ENCODE measurements at places on chromosomes 12 and 14.

DNA sequence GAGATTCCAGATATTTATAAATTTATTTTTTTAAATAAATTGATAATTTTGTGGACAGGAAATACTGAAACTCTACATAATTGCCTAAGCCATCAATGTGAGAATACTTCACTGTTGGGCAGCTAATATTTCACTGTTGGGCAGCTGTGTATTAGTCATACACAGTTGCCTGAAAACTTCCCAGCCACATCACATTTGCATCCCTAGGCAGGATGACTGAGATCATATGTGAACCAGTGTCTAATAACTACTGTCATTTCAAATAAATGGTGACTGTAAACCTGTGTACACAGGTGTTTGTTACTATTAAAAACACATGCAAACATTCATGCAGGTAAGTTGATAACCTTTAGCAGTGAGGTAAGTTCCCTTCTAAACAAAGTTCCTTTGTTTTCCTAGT is 43.9 kb downstream of the TMTC3 start:
- DNase-seq: no peak

GRCh38 chr14:68808696-68809480 is 16.0 kb upstream of the ZFP36L1 start:
- no peak for DNase-seq

DNA sequence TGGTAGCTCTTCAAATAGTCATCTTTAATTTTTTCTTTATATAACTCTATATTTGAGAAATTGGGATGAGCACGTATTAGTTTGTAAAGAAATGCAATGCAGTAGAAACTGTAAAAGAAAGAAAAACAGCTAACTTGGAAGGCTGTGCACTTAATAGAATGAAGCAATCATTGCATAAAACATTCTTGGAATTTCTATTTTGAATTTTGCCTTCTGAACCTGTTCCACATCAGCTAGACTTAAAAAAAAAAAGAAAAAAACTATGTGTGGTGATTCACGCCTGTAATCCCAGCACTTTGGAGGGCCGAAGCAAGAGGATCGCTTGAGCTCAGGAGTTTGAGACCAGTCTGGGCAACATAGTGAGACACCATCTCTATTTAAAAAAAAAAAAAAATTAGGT is 29.4 kb downstream of the SCN8A start:
- DNase-seq: no peak

GRCh38 chr12:51891843-51892242 is 3.9 kb downstream of the ANKRD33 start:
- DNase-seq: no peak

GRCh38 chr14:97644365-97644764 is 847.2 kb downstream of the VRK1 start:
- no peak for DNase-seq

DNA sequence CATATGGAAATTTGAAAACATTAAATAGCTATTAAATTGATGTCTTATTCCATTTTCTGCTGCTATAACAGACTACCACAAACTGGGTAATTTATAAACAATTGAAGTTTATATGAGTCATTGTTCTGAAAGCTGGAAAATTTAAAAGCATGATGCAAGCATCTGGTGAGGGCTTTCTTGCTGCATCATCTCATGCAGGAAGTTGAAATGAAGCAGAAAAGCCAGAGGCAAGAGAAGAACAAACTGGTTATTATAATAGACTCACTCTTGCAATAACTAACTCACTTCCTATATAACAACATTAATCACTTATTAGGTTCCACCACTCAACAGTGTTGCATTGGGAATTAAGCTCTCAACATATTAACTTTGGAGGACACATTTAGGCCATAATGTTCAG is 1277.4 kb downstream of the LRFN5 start:
- no peak for DNase-seq

GRCh38 chr12:67441736-67442346 is 172.7 kb downstream of the CAND1 start:
- DNase-seq: peak; percentile 80

DNA sequence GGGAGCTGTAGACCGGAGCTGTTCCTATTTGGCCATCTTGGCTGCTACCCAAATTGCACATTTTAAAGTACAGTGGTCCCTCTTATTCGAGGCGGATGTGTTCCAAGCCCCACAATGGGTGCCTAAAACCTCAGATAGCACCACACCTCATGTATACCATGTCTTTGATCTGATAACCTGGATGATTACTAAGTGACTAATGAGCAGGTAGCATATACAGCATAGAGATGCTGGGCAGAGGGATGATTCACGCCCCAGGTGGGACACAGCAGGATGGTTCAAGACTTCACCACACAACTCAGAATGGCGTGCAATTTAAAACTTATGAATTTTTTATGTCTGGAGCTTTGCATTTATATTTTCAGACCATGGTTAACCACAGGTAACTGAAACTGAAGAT is 255.0 kb downstream of the AKAP6 start:
- DNase-seq: no peak

DNA sequence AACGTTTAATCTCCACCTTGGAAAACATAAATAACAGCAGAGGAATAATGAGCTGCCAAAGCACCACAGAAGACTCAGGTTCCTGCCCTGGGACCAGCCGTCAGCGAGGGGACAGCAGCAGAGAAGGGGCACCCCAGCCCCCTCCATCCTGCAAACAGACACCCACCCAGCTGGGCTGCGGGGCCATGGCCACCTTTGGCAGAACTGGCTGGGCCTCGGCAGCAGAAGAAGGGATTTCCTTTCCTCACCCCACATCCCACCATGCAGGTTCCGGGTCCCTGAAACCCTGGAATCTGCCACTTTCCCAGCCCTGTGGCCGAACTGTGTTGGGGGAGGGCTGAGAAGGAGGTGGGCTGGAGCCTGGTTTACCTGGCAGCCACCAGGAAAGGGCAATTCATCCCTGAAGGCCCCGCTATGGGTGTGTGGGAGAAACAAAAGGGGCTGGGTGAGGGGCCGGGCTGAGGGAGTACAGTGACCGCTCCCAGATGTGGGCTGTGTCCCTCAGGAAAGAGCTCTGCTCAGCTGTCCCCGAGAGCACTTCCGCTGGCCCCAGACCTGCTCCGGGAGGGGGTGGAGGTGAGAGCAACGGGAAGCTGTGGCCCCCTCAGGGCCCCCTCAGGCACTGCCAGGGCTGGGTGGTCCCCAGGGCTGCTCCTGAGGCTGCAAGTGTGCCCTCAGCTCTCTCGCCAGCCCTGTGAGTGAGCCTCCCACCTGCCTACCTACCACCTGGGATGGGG is 3.8 kb downstream of the PGF start:
- DNase-seq: no peak

DNA sequence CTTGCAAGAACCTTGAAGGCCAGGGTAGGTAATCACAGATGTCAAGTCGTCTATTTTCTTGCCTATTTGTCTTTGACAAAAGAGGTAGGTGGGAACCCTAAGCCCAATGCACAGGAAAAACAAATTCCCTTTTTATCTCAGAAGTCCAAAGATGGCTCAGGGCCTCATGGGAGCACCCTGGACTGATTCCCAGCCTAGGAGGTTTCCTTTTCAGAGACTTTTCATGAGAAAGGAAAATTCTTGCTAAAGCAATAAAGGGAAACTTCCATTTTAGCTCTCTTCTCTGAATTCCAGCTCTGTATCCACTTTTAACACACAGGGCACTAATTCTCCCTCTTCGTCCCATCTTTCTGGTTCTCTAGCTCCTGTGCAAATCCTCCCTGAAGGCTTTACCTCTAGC is 1.2 kb downstream of the ZNF641 start:
- no peak for DNase-seq

GRCh38 chr12:103640831-103641230 is 53.8 kb downstream of the STAB2 start:
- no peak for DNase-seq

DNA sequence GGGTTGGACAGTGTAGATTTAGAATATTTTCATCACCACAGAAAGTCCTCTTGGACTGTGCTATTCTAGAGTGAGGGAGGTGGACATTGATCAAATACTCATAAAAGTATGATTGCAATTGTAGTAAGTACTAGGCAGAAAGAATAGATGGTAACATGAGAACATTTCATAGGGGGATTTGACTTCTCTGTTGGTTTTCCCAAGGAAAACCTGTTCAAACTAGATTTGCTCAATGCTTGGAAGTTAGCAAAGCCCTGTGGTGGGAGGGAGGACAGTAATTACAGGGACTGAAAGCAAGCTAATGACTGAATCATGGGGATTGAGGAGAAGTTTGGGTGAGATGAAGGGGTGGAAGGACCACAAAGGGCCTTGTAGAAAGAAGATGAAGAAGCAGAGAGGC is 24.4 kb upstream of the EID3 start:
- no peak for DNase-seq

DNA sequence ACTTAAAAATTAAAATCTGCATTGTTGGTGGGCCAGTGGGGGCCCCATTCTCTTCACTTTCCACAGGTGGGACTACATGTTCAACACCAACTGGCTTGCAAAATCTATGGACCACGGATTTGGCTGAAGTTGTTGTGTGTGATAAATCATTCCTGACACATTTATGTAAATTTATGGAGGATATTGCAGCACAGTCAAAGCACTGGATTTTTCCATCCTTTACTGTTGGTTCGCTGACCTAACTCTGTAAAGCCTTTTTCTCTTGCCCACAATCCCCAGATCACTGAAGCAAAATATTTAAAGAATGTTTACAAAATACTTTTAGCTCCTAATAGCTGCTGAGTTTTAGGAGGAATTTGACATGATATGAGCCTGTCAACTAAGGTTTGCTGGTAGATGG is 219.7 kb upstream of the PRICKLE1 start:
- no peak for DNase-seq

DNA sequence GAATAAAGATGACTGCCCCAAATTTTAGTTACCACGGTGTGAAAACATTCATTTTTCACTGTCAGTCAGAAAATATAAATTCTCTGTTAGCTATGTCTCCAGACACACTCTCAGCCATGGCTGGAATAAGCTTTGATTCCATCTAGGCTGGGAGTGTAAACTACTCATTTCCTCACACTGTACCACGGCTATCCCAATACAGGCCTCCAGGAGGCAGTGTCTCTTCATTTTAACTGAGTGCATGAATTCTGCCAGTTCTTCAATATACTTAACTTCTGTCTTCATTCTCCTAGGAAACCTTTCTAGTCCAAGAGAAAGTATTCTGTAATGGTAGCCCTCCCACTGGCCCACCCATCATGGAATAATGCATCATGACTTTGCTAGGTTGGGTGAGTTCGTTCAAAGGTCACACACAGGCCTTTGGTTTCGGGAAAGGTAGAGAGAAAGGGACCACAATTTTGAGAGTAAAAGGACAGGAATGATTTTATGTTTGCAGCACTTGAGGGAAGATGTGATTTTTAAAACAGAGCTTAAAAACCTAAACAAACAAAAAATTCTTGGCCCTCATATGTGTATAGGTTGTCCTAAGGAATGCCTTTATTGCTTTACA is 381.1 kb downstream of the SEC23A start:
- no peak for DNase-seq

- DNase-seq: peak; percentile 59
These were observed 9.8 kb upstream of the ZNF385A start for GRCh38 chr12:54394281-54394719.

DNA sequence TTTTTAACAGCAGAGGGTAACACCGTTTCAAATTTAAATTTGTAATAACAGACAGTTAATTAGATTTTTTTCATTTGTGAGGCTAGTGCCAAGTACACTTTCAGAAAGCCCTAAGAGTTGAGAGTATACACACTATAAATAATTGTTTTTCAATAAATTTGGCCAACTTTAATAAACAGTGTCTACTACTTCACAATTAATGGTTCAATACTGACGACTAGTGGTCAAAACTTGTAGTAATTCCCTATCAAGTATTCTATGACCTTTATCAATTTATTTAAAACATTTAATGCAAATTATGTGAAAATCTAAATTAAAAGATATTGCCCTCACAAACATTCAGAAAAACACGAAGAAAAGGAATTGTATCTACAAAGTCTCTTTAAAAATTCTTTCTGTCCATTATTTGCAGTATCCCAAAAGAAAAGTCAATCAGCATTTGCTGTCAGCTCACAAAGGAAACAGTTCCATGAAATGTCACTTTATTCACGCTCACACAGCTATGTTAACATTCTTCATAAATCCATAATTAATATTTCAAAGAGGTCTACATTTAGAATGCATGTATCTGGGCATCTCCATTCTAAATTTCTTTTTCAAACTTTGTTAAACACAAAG is 91.2 kb downstream of the CEP128 start:
- DNase-seq: no peak

- no peak for DNase-seq
These were observed 287.5 kb downstream of the GALC start for GRCh38 chr14:87705439-87705896.

DNA sequence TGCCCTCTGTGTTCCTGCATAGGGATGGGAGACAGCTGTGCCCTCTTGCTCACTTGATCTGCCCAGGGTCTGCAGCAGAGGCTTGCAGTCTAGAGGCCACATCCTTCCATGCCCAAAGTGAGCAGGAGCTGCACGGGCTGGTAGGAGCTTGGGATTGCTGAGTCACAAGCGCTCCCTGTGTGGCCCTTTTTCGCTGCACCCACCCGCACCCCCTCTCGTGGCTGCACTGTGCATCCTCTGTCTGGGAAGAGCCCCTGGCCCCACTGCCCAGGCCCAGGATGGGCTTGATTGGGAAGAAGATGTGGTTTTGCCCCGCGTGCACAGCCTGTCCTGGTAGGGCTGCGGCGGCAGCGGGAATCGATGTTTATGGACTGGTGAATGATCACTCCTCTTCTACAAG is 192.4 kb downstream of the TSPAN9 start:
- DNase-seq: no peak

DNA sequence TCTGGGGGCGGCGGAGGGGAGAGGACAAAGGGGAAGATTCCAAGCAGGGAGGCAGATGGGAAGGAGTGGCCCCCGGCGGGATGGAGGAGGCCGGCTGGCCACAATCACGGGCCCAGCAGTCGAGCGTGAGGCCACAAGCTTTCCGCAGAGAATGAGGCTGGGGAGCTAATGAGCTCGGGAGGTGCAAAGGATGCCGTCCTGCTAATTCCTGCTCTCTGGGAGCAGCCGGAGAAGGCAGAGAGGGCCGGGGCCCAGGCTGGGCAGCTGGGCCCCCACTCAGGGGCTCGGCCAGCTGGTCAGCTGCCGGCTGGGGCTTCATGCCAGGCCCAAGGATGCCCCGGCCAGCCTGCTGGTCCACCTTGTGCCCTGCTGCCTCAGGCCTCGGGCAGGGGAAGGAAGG is 98.1 kb upstream of the LHX5 start:
- no peak for DNase-seq

- DNase-seq: no peak
These were observed 54.5 kb downstream of the FLRT2 start for GRCh38 chr14:85584481-85584880.

GRCh38 chr14:61476105-61476753 is 154.8 kb downstream of the PRKCH start:
- DNase-seq: no peak

All from activated CD4-positive, alpha-beta T cell treated with anti-CD3 and anti-CD28 coated beads for 4 hours (primary cell).